ENCODE measurements at places on chromosomes 7 and 10. TPM values are rescaled to one million over a fixed set of nuclear protein-coding genes. Genes with fewer than 3 reads are reported as not detected.

- ATAC-seq, result peak; percentile 94
Observed at GRCh38 chr7:142583446-142583845, 165.8 kb upstream of the PRSS1 start.

DNA sequence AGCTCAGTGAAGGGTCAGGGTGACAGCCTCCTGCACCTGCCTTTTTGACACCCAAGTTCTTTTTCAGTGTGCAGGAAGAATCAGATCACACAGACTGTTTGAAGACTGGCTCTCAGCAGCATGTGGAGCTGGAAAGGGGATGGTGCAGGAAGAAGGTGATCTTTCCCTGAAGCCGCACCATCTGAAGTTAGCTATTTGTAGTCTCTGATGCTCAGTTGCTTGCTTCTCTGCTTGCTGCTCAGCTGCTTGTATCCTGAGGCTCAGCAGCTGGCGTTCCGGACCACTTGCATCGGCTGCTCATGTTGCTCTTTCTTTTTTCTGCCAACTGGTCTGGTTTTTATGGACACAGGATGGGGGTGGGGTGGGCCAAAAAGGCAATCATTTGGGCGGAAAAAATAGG is 15.8 kb upstream of the DNMBP start:
- ATAC-seq, result no peak

- no peak for ATAC-seq
Observed at GRCh38 chr7:70646536-70647248, 485.3 kb upstream of the GALNT17 start.

- no peak for ATAC-seq
Observed at GRCh38 chr7:79296553-79297320, 156.7 kb downstream of the MAGI2 start.

- ATAC-seq, result no peak
Observed at GRCh38 chr10:91140995-91141549, 79.4 kb upstream of the PCGF5 start.

DNA sequence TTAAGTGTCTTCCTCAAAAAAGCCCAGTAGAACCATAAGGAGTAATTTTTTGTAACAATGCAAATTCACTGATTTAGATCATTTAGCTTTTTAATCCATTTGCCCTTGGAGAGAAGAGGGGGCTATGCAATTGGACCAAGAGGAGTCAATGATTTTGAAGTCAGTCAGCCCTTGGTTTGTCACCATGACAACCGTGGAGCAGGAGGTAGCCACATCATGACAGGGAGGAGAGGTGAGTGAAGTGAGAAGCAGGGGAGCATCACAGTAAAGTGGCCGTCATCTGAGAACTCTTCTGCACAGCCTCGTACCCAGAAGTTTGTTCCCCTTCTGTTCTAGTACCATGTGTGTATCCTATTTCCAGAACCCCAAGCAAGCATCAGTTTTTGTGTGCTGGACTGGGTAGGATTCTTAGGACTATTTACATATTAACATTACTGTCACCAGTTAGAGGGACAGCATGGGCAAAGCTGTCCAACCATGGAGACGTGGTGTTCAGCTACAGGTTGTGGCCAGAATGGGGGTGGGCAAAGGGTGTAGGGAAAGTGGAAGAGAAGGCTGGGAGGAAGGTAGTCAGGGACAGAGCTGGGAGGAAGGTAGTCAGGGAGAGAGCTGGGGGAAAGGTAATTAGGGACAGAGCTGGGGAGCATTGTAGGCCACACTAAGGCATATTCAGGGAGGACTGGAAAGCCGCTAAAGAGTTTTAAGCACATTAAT is 13.1 kb downstream of the UBE3C start:
- no peak for ATAC-seq

DNA sequence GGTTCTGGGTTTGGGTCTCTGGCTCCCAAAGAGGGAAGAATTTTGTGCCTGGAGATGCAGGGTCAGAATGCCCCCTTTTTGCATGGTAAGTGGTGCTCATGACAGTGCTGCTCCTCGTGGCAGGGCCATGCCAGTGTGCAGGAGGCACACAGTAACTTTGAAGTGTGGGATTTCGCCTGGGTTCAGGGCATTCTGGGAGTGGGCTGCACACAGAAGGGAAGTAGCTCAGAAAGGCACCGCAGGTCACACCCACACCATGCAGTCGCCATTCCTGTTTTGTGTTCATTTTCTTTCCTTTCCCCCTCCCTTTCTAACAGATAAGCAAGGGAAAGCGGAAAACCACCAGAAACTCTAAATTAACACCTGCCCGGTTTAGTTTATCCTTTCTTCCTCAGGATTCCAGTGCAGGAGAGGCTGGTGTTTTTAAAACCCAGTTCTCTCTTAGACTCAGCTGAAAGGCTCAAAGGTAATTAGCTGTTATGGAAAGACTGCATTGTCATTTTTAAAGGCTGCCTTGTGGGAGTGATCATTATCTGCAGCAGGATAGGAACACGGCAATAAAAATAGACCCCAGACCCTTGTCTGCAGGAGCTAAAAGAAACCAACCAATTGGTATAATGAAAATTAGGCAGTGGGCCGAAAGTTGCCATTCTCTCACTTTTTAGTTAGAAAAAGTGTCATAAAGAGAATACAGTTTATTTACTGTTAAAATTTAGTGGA is 50.2 kb downstream of the EEPD1 start:
- ATAC-seq, result no peak

- no peak for ATAC-seq
Observed at GRCh38 chr10:21668831-21669230, 134.8 kb downstream of the MLLT10 start.

DNA sequence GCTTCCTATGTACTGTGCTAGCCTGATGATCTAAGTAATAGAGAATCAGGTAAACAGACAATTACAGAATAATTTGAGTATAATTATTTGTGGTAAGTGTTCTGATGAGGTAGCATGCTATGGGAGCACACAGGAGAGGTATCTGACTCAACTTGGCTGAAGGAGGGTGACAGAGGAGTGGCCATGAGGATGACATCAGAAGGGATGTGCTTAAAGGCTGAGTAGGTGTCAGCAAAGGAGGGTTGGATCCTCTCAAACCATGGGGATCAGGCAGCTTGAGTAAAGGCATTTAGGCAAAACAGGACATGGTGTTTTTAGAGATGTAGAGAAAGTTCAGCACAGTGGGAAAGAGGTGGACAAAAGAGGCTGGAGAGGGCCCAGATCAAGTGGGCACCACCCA is 29.0 kb downstream of the KLHDC10 start:
- ATAC-seq, result no peak

GRCh38 chr10:30455816-30456215 is 21.8 kb downstream of the MAP3K8 start:
- peak; percentile 56 for ATAC-seq

DNA sequence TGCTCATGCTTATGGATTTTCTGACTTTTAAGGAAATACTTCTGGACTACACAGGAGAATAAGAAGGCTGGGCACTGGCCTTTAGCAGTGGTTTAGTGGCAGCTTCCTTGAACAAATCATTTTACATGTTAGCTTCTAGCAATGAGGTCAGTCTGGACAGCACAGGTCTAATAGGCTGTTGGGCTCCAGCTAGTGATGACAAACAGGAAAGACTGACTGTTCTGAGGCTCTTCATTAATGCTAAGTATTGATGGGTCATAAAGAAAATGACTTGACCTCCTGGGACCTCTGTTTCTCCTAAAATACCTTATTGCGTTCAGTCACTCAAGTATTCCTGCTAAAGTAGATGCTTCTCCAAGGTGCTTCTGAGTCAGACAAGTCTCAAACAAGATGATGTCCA is 4.9 kb upstream of the RHOBTB1 start:
- ATAC-seq, result no peak

- ATAC-seq, result no peak
Observed at GRCh38 chr7:127415060-127415742, 22.7 kb upstream of the ZNF800 start.

Gene FAM20C
- 12.6 TPM for total RNA-seq

Gene INHBA
- total RNA-seq, result 0.84 TPM

Gene SRRM3
- total RNA-seq, result 6.2 TPM

GRCh38 chr10:34624323-34625153 is 190.6 kb downstream of the PARD3 start:
- ATAC-seq, result peak; percentile 16

DNA sequence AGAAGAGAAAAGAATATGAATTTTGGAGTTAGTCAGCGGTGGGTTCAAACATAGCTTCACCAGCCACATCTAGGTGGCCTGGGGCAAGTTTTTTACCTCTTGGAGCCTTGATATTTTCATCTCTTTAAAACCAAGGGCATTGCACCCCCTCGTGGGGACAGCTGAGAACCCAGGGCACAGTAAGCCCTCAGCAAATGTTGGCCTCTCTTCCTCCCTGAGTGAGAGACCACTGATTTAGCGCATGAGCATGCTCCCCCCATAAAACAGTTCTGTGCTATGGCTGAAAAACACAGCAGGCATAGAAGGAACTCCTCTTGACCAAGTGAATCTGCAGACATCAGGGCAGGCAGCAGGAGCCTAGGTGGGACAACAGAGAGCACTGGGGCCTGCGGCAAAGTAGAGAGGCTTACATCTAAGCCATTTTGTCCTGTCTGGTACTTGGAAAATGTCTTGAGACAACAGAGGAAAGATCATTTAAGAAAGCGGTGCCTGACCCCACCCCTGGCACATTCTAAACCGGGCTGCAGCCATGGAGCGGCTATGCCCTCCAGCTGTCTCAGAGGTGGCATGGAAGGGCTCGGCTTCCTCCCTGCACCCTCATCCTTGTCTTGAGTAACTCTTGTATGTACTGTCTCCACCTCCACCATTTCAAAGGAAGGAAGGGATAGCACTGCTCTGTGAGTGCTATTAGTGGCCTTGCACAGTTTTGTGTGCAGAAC is 94.7 kb downstream of the ARHGAP22 start:
- ATAC-seq, result peak; percentile 20

Gene C10orf105
- not detected for total RNA-seq

DNA sequence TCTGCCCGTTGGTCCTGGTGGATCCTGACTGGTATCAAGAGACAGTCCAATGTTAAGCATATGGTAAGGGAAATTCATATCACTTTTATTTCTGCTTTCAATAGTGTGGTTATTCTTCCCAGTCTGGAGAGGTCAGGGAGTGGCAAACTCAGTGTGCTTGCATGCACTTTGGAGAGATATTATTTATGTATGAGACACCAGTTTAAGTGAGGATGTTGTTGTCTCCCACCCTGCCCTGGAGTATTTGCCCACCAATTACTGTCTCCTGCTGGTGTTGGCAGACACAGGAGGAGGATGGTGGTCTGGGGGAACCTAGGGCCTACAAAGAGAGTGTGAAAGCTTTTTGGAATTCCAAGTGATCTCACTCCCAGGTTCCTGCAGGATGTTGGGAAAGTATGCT is 59.7 kb downstream of the OR13A1 start:
- ATAC-seq, result no peak

- no peak for ATAC-seq
Observed at GRCh38 chr7:8283968-8284367, 22.0 kb upstream of the ICA1 start.

DNA sequence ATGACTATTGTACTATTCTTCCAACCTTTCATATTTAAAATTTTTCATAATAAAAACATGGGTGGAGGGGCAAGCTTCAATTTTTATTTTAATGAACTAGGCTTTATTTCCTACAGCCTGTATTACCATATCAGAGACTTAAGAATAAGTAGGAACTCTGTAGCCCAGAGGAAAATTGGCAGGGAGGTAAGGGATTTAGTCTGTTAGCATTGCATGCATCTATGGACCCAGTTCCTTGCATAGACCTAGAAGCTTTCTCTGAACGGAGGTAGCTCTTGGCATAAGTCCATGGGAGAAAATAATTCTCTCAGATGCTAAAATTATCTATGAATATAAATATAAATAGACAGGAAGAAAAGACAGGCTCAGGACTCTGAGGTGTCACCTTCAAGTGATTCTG is 31.4 kb upstream of the CCDC6 start:
- ATAC-seq, result no peak

DNA sequence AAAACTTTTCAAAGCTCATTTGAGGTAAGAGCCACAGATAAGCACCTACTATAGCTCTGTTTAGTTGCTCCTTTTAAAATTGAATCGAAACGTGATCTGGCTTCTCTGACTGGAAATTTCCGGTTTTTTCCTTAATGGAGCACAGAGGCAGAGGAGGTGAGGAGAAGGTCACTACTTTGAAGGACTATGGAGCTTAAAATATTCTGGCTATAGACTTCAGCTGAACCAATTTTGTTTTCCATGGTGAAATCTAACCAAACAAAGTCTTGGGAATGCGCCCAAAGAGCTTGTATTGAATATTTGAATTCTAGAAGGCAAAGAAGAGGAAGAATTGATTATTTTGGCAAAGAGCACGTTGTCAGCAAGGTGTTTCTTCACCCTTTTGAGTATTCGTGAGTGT is 711.1 kb downstream of the SUGCT start:
- ATAC-seq, result no peak

DNA sequence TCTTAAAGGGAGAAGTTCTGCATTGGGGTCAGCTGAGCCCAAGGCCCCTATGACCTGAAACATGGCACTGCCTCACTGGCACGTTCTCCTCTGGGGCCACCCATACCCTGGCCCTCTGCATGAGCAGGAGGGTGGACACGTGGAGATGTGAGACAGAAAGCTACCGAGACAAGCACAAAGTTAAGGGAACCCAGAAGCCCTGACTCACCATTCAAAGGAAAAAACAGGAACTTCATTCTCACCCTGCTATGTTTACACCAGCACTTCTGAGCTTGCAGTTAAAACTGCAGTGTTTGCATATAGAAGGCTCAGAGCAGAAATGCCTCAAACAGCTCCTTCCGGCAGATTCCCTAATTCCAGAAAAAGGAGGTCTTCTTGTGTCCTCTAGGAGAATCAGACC is 41.7 kb downstream of the DENND11 start:
- ATAC-seq, result peak; percentile 39

DNA sequence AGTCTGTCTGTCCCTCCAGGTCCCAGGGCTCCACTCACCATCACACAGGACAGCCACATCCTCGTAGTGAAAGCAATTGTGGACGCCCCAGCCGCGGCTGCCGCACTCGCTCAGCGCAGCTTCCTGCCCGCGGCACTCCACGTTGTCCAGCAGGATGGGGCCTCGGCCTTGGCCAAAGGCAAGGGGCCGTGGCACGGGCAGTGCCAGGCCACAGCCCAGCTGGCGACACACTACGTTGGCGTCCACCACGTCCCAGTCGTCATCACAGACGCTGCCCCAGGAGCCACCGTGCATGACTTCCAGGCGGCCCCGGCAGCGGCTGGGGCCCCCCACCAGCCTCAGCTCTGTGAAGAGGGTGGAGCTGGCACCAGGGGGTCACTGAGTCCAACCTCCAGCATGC is 9.2 kb downstream of the SSC4D start:
- no peak for ATAC-seq

DNA sequence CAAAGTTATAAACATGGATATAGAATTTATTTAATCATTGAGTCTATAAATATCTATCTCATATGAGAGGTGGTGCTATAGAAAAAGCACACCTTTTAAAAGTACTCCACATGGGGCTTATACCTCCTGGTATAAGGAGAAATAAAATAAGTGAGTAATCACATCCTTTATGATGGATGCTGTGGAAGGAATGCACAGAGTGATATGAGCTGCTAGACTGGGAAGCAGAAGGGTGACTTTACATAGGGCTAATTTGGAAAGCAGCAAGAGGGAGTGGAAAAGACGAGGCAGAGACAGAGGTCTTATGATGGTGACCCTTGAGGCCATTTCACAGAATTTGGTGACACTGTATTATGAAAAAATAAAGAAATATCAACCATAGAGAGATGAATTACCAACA is 59.4 kb upstream of the AHR start:
- ATAC-seq, result no peak

- no peak for ATAC-seq
Observed at GRCh38 chr10:97910661-97911060, 61.0 kb downstream of the GOLGA7B start.

Data from esophagus mucosa (tissue), 1 donor.